ENCODE measurements at places on chromosomes 1 and 21.

DNA sequence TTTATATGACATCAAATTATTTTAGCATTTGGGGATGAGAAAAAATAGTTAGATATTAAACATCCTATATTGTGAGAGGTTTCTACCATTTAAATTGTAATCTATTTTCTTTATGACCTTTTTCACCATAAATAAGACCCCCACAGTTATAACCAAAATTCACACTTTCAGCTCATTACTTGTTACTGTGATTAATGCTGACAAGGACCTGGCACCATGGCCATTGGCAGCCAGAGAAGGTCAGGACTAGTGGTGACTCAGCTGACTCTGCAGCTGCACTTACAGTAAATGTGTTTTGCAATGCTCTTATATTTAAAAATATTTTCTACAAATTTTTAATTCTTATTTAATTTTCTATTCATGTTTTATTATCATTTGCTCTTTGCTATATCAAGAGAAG lies 133.3 kb upstream of the C1orf105 start:
- DNase-seq: no peak

DNA sequence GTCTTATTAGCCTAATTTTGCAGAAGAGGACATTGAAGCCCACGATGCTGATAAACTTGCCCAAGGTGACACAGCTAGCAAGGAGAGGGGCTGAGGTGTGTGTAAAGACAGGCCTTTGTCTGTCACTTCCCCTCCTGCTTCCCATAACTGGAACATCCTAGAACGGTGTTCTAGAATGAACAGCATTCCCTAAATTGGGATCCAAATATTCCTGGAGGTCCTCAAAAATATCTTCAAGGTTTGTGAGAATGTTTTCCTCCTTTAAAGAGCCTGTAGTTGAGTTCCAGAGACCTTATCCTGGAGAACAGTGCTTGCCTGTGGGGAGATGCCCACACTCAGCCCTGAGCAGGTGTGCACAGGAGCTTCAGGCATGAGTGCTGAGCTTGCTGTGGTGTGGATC lies 41.5 kb upstream of the SAMD13 start:
- DNase-seq: no peak

- DNase-seq: no peak
These were observed 1.9 kb downstream of the DHRS3 start for GRCh38 chr1:12615865-12616708.

DNA sequence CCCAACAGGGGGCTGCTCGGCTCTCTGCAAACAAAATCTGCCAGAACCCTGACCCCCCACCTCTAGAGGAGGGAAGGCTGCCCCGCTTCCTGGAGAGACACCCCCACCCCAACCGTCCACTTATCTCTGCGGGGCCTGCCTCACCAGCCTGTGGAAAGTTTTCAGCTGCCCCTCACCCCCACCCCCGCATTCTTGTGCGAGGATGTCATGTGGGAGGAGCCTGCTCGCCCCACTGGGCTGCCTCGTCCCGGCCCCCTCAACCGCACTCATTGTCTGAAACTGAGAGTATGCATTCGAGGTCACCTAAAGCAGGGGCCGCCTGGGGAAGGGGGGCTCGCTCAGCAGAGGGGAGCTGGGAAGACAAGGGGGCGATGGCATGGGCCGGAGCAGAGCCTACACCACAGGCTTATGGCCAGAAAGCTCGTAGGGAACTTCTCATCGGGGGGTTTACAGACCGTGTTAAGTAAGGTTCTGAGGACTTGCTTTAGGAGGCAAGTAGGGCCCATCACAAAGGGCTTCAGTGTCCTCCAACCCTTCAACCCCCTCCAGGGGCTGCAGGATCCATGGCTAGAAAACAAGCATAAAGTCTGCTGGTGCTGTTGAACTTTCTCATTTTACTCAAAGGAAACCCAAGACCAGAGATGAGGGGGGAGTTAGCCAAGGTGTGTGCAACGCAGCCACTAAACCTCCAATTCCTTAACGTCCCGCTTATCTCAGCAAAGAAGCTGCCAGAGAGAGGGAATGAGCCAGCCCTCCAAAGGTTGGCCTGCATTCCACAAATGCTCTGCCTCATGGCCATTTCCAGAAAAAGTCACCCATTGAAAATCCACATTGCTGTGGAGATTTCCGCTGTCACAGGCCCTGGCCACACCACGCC lies 9.4 kb downstream of the EPHA2 start:
- peak; percentile 10 for DNase-seq

DNA sequence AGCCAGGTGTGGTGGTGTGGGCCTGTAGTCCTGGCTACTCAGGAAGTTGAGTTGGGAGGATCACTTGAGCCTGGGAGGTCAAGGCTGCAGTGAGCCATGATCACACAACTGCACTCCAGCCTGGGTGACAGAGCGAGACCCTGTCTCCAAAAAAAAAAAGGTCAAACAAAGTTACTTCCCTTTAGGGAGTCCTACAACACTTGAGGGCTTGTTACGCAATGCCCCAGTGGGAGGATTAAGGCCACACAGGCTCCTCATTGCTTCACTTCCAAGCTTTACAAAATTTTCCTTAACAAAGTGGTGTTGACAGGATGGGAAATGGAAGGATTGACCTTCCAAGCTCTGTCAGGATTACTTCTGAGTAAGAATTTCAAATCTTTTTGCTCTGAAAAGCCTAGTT lies 6.2 kb upstream of the EXTL1 start:
- no peak for DNase-seq
